ENCODE measurements at places on chromosomes 3 and 15.

GRCh38 chr15:48888191-48888590 is 10.3 kb downstream of the EID1 start:
- no peak for DNase-seq

DNA sequence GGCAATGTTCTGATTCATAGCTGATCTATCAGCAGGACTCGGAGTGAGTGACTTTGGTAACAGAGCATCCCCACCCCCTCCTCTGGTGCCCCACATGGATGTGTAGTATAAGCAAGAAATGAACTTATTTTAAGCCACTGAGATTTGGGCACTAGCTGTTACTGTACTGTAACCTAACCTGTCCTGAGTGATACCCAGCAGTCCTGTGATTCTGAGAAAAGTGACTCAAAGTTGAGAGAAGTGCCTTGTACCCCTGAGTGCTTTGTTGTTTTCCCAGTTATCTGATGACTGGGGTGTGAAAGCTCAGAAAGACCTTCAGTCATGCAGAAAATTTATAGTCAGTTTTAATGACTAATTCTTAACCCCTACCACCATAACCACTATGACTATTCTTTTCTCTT is 439.9 kb upstream of the RBMS3 start:
- no peak for DNase-seq

DNA sequence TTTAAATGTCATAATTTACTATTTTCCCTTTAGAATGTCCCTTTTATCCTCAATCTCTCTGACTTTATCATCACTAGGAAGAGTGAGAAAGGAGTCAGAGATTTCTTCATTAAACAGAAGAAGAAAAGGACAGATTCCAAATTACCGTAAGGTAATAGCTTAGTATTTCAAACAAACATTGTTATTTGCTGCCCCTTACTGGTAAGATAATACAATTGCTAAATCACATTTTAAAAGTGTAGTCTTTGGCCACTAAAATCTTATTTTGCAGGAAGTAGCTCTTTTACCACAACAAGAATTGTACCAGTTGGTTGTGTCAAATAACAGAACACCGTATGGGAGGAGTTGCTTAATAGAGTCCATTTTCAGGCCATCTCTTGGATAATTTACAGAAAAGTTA is 53.7 kb downstream of the CGGBP1 start:
- no peak for DNase-seq

- DNase-seq = no peak
Observed at GRCh38 chr15:70853318-70853972, 512 bp downstream of the LARP6 start.

- DNase-seq = no peak
Observed at GRCh38 chr3:185713015-185713414, 111.8 kb downstream of the IGF2BP2 start.

- peak; percentile 41 for DNase-seq
Observed at GRCh38 chr15:85810075-85810474, 15.3 kb upstream of the KLHL25 start.

DNA sequence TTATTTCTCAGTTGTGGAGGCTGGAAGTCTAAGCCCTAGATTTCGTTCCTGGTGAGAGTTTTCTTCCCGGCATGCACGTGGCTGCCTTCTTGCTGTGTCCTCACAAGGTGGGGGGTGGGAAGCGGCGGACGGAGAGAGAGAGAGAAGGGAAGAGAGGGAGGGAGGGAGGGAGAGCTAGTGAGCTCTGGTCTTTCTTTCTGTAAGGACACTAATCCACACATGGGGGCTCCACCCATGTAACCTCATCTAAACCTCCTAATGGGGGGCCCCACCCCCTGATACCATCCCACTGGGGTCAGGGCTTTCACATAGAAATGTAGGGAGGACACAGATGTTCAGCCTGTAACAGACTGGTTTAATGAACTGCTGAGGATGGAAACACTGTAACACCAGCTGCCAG is 7.3 kb downstream of the FBLN2 start:
- no peak for DNase-seq

DNA sequence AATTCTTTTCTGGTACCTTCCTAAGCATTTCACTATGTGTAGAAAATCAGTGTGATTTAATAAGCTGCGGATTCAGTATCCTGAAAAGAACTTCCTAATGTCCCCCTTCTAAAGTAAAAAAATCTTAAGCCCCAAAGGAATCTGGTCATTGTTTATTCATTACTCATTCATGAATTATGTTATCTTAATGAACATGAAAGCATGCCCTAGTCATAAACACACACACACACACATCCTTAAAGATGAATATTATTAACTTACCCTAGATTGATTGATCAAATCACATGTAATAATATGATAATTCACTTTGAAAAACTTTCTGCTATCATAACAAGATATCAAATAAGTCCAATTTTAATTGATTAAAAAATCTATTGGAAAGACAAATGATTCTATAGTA is 96.4 kb upstream of the BFSP2 start:
- DNase-seq = no peak

- DNase-seq = no peak
Observed at GRCh38 chr15:37034392-37034791, 66.0 kb downstream of the MEIS2 start.

DNA sequence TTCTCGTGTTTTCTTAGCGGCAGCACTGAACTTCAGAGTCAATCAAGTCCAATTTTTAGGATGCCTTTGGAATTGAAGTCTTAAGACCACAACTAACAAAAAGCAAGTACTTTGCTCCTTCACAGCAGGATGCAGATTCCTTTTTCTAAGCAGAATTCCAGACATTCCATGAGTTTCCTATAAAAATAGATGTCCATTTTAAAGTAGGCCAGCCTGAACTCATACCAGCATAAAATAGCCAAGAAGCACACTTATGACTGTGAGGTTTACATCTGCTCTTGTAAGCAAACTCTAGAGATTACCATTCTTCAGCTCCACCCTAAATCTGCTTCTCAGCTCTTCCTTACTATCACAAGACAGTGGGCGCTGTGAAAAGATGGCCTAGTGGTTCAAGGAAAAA is 85.8 kb downstream of the THBS1 start:
- DNase-seq = no peak

GRCh38 chr15:101017093-101017754 is 98.1 kb downstream of the LRRK1 start:
- no peak for DNase-seq

- no peak for DNase-seq
Observed at GRCh38 chr3:157336252-157337009, 100.2 kb upstream of the PTX3 start.

DNA sequence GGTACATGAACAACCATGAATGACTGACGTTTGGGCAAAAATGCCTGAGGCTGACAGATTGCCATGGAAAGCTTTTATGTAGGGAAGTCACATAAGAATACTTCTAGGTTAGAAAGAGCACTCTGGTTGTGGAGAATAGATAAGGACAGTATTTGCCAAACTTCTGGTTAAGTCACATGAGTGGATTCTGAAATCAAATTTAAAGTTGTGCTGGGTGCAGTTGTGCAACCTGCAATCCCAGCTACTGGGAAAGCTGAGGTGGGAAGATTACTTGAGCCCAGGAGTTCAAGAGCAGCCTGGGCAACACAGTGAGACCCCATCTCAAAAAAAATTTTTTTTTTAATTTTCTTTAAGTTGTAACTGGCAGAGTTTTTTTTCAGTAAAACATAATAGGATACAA is 7.2 kb upstream of the ZNF148 start:
- no peak for DNase-seq

GRCh38 chr3:23966328-23966727 is 21.2 kb downstream of the NR1D2 start:
- DNase-seq = no peak

- DNase-seq = no peak
Observed at GRCh38 chr15:61038387-61038786, 190.7 kb downstream of the RORA start.

GRCh38 chr3:48694610-48695392 is 9.1 kb upstream of the NCKIPSD start:
- peak; percentile 87 for DNase-seq

DNA sequence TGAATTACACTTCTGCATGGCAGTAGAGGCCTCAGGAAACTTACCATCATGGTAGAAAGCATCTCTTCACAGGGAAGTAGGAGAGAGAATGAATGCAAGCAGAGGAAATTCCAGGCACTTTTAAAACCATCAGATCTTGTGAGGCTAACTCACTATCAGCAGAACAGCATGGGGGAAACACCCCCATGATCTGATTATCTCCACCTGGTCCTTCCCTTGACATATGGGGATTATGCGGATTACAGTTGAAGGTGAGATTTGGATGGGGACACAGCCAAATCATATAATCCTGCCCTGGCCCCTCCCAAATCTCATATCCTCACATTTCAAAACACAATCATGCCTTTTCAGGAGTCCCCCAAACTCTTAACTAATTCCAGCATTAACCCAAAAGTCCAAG is 691.1 kb downstream of the SI start:
- no peak for DNase-seq

DNA sequence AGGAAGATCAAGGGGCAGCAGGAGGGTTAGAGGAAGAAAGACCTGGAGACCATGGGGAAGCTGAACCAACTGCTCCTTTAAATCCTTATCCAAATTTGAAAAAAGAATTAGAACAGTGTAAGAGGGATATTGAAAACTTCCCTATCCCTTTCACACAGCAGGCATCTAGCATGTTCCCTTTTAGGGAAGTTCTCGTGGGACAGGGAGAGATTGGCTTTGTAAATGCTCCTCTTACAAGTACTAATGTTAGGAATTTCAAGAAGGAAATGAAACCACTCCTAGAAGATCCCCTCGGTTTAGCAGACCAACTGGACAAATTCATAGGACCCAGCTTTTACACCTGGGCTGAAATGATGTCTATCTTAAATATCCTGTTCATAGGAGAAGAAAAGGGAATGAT is 41.5 kb downstream of the PPCDC start:
- DNase-seq = no peak

- no peak for DNase-seq
Observed at GRCh38 chr3:43176666-43177065, 70.8 kb upstream of the POMGNT2 start.

DNA sequence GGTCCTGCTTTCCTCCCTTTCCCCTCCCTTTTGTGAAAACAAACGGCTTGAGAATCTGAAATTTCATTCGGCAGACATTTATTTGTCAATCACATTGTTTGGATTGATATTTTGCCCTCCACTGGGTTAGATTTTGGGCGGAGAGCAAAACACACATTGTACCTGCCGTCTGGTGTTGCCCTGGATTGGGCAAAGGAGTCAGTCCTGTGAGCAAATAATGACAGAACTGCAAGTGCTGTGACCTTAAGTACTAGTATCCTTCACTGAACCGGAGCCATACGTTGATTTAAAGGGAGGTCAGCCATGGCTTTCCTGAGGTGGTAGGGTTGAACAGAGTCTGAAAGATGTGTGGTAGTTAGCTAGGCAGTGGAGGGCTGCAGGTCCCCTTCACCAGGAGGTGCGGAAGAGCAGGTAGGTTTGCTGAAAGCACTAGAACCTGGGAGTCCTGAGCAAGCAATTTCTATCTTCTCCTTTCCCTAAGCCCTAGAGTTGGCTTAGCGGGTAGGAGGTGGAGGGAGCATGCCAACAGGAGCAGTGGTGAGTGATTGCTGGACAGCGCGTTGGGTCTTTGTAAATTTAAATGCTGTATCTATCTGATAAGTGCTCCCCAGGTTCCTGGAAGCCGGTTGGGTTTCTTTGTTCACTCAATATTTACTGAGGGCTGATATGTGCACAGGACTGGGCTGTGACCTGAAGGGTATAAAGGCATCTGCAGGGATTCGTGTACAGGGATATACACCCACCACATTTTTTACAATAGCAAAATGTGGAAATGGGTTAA is 2.0 kb downstream of the PDIA5 start:
- no peak for DNase-seq

DNA sequence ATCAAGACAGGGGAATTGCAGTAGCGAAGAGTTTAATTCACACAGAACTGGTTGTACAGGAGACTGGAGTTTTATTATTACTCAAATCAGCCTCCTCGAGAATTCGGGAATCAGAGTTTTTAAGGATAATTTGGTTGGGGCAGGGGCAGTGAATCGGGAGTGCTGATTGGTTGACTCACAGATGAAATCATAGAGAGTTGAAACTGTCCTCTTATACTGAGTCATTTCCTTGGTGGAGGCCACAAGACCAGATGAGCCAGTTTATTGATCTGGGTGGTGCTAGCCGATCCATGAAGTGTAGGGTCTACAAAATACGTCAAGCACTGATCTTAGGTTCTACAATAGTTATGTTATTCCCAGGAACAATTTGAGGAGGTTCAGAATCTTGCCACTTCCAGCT is 5.3 kb upstream of the ZNF770 start:
- DNase-seq = no peak

DNA sequence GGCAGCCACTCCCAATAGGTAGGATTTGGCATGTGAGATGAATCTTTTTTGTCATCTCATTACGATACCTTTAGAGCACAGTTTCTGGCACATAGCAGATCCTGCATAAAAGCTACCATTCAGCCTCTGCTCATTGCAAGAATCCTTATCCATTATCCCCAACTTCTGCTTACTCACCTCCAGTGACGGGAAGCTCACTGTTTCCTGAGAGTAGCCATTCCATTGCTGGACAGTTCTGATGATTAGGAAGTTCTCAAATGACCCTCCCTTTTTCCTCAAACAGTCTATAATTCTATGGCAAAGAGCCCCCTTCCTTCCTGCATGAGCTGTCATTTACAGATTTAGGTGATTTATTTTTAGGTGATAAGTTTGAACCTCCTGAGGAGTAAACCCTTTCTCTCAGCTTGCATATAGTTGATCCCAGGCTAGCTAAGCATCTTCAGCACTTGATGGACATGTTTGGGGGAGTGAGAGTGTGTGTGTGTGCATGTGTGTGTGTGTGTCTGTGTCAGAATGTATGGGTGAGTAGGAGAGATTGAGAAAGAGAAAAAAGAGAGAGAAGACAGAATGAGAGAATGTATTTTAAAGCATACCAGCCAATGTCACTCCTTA is 109.7 kb downstream of the LSM3 start:
- DNase-seq = no peak

GRCh38 chr3:7439101-7439680 is 578.3 kb downstream of the GRM7 start:
- DNase-seq = no peak

DNA sequence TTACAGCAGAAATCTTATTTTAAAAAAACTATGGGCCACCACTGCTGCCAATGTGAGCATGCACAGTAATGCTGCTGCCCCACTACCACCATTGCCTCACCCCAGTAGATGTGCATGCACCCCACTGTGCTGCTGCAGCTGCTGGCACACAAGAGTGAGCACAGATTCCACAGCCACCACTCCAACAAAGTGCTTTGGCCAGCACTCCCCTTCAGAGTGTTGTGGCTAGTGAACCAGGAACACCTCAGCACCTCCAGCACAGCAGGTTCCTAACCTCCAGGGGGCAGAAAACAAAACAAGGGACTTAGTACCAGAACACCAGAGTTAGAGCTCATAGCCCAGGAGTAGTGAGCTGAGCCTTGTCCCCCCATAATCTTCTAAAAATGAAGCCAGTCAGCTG is 629.6 kb downstream of the PYDC2 start:
- DNase-seq = no peak

- no peak for DNase-seq
Observed at GRCh38 chr15:37625576-37625975, 308.9 kb upstream of the TMCO5A start.

All from posterior cingulate gyrus (tissue), 11 donors.